ENCODE measurements at places on chromosomes 16 and 17.

DNA sequence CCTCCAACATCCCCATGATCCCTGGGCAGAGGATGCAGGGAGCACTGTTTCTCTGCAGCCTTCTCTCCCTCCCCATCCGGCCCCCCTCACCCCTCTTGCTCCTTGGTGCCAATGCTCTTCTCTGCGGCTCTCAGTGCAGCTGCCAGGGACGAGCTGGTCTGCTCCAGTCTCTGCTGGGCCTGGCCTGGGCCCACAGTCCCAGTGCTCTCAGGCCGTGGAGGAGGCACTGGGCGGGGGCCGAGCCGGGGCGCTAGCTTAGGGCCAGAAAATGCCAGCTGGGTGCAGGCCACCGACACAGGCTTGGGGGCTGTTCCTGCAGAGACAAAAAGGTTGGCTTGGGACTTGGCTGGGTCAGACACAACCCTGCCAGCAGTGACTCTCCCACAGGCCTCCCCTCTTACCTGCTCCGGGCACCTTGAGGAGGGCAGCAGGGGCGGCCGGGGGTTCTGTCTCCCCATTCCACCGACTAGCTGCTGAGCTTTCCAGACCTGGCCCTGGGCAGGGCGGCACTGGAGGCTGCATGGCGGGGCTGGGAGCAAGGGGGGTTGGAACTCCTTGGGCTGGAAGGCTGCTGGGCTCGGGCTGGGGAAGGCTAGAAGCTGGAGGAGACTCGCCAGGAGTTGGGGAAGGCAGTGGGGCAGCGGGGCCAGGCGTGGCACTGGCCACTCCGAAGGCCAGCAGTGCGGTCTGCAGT is 13.8 kb downstream of the CASKIN2 start:
- no peak for DNase-seq

GRCh38 chr16:88500255-88500661 is 47.2 kb downstream of the ZFPM1 start:
- no peak for DNase-seq

DNA sequence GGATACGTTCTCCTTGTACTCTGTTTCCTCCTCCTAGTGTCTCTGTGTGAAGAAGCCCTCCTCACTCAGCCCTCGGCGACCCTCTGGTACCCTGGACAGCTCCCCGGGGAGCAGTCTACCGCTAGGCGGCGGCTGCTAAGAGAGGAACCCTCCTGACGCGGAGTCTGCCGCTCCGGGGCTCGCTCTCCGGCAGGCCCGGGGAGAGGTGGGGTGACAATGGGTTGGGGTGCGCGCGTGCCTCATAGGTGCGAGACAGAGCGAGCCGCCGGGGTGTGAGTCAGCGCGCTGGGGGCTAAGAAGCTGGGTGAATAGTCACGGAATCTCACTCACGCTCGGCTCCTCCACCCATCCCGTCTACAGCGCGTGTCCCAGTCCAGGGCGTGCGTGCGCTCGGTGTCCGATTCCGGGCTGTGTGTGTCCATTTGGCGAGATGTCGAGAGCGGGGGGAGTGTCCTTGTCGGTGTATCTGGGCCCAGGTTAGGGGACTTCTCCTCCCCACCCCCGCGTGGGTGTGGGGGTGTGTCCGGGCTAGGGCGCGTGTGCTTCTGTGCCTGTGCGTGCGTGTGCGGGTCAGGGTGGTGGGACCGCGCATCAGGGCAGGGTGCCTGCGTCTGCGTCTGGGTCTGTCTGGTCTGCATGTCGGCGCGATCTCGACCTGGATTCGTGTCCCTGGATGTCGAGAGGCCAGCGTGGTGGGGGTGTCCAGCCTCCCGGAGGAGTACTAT is 577 bp upstream of the HS3ST2 start:
- DNase-seq: peak; percentile 36

DNA sequence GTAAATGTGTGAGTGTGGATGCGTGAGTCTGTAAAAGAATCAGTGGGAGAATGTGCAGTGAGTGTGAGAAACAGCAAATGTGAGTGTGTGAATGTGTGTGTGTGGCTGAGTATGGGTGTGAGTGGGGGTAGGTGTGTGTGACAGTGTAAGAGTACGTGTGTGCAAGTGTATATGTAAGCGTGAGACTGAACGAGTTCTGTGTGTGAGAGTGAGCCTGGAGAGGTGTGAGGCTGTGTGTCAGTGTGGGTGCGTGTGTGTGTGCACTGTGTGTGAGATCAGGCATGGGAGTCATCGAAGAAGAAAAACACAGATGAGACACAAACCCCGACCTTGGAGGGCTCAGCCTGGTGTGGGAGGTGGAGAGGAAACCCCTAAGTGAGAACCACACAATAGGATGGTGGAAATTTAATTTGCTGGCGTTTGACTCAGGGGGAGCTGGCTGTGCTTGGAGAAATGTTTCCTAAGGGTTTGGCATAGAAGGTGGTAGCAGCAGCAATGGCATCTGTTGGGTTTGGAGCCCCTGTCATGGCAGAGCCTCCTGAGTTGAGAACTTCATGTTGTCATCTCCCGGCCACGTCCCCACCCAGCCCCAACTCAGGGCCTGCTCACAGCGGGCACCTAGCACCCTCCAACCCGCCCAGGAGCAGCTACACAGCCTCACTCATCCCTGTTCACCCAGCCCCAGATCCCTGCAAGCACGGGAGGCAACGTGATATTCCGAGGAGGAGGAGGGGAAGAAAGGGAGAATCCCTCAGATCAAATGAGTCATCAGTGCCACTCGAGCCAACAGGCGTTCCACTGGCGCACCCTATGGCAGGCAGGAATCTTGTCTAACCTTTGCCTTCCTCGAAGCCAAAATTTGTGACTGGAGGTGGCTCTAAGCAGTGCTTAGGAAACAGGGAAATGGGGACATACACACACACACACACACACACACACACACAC is 14.3 kb upstream of the NUBP1 start:
- DNase-seq: no peak
